ENCODE measurements at places on chromosomes 7 and 10. TPM values are rescaled to one million over a fixed set of nuclear protein-coding genes. Genes with fewer than 3 reads are reported as not detected.

DNA sequence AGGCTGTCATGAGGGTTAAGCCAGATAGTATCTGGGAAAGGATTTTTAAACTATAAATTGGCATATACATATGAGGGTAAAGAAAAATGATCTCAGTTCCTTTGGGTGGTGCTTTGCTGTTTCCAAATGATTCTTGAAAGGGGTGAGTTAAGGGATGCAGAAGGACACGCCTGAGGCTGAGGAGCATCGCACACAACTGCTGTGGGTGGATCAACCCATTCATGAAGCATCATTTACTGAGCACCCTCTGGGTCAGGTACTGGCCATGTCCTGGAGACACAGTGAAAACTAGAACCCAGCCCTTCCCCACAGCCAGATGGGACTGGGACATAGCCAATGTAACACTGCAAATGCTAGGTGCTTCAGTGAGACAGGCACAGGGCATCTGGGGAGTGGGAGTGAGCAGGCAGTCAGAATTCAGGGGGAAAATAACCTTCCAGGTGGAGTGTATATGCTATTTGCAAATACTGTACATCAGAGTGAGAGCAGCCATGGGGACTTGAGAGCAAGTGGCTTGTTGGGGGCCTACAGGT is 112.1 kb downstream of the WDFY4 start:
- no peak for DNase-seq
- H3K27me3 ChIP-seq, result no peaks in the 10 kb centered on the region
- no peak overlapping the region for H3K27ac ChIP-seq

- H3K4me1 ChIP-seq, result peaks cover 18% of the 10 kb centered on the region
- no peak for DNase-seq
- H3K4me3 ChIP-seq, result no peak overlapping the region
- H3K27me3 ChIP-seq, result no peaks in the 10 kb centered on the region
- H3K27ac ChIP-seq, result peak overlapping the region; percentile 83
These were observed 57.4 kb upstream of the SDK1 start for GRCh38 chr7:3243680-3244079.

- peaks cover 9% of the 10 kb centered on the region for H3K4me1 ChIP-seq
- peaks cover 37% of the 10 kb centered on the region for H3K36me3 ChIP-seq
- no peaks in the 10 kb centered on the region for H3K27me3 ChIP-seq
- H3K27ac ChIP-seq, result no peak overlapping the region
These were observed 64.2 kb downstream of the MYOF start for GRCh38 chr10:93417921-93418320.

The ZP3 gene
- total RNA-seq, result 1.4 TPM

DNA sequence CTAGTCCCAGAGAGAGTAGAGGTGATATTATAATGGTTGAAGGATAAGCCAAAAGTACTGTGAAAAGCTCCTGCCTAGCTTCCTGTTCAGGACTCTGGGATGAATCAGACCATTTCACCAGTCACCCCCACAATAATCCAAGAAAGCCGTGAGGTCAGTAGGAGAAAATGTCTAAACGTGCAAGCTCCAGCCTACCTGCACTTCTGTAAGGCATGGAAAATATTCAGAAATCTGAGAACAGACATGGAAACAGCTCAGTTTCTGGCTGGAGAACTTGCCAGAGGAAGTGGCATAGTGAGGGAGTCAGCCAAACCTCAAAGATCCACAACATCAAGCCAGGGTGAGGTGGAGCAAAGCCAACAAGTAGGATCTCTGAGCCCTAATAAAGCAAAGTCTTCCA is 58.2 kb downstream of the ELAPOR2 start:
- H3K4me3 ChIP-seq, result no peak overlapping the region
- H3K27me3 ChIP-seq, result no peaks in the 10 kb centered on the region
- peaks cover 20% of the 10 kb centered on the region for H3K4me1 ChIP-seq
- H3K27ac ChIP-seq, result peak overlapping the region; percentile 23

- H3K4me1 ChIP-seq, result no peaks in the 10 kb centered on the region
- no peak overlapping the region for H3K27ac ChIP-seq
- H3K27me3 ChIP-seq, result peaks cover 8% of the 10 kb centered on the region
- H3K36me3 ChIP-seq, result no peaks in the 10 kb centered on the region
- no peak overlapping the region for H3K4me3 ChIP-seq
These were observed 7.5 kb upstream of the RBP3 start for GRCh38 chr10:47340608-47341170.

The GRM3 gene
- total RNA-seq, result not detected

DNA sequence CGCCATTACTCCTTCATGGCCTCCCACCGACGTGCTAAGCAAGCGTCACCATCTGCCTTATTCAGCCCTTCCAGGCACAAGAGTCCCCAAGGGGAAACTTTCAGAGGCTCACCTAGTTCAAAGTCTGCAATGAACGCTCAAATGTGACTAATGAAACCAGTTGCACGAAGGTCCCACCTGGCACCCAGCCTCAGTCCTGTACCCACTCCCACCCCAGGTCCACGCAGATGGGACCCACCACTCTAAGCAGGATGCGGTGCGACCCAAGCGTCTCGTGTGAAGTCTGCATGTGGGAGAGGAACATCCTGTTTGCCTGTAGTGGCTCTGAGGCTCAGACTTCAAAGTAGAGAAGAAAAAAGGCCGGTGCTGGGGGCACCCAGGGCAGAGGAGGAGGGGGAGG is 40.3 kb downstream of the RGS10 start:
- peaks cover 8% of the 10 kb centered on the region for H3K36me3 ChIP-seq
- no peak for DNase-seq
- H3K27me3 ChIP-seq, result no peaks in the 10 kb centered on the region
- H3K27ac ChIP-seq, result no peak overlapping the region

DNA sequence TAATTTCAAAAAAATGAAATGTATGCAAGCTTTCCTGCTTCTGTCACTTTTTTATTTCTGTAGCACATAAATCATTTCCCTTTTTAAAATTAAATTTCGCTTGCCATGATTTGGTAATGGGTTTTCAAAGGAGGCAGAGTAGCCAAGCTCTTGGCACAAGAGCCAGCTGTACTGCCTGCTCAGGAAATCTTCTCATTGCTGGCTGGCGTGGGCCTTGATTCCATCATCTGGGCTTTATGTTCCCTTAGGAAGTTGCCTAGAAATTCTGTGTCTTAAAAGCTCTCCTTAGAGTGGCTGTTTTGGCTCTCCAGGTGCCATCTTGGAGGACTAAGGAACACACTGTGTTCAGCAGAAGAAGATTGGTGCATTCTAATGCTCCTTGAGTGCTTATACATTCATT is 107.4 kb downstream of the ARID5B start:
- H3K4me1 ChIP-seq, result no peaks in the 10 kb centered on the region
- H3K27me3 ChIP-seq, result no peaks in the 10 kb centered on the region
- H3K36me3 ChIP-seq, result peaks cover 2% of the 10 kb centered on the region
- no peak overlapping the region for H3K4me3 ChIP-seq
- no peak for DNase-seq
